ENCODE measurements at places on chromosomes 7 and 10.

- DNase-seq = no peak
Measured at GRCh38 chr10:23157239-23157681, 34.9 kb upstream of the PTF1A start.

DNA sequence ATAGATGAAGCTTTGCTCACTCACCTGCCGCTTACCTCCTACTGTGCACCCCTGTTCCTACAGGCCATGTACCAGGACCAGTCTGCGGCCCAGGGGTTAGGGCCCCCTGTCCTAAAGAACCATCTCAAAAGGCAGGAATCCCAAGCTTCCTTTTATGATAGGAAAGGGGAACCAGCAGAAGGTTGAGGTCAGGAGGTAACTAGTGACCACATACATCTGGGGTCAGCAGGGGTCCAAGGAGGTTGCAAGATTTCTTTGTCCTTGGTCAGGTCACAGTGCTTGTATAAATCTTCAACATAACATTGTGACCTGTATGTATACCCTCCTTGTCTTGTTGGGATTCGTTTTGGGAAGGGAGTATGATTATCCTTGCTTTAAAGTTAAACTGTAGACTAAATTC, 73.8 kb downstream of the OAT start:
- DNase-seq = no peak

- no peak for DNase-seq
Measured at GRCh38 chr7:40356312-40356711, 221.5 kb downstream of the SUGCT start.

- no peak for DNase-seq
Measured at GRCh38 chr7:36032361-36032818, 120.7 kb upstream of the EEPD1 start.

GRCh38 chr7:104208421-104208780, 588 bp upstream of the ORC5 start:
- no peak for DNase-seq

DNA sequence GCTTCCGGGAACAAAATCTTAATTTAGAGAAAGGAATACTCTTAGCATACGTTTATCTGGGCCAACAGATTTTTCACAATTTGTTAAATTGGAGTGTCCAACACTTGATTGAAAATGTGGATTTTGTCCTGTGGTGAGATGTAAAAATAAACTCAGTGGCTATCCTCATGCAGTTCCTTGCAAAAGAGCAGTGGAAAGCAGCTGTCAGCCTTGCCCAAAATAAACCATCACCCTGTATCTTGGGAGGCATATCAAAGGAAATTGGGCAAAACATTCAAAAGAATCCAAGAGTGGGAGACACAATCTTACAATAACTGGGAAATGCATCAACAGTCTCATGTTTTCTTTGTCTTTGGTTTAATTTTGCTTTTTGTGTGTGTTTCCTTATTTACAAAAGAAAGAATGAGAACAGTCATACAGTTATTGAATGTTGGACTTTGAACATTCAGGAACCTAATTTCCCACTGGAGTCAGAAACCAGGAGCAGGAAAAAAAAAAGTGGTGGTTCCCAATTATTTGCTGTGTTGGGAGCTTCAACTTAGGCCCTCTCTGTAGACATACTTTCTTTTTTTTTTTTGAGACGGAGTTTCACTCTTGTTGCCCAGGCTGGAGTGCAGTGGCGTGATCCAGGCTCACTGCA, 44.4 kb upstream of the DGKI start:
- no peak for DNase-seq

DNA sequence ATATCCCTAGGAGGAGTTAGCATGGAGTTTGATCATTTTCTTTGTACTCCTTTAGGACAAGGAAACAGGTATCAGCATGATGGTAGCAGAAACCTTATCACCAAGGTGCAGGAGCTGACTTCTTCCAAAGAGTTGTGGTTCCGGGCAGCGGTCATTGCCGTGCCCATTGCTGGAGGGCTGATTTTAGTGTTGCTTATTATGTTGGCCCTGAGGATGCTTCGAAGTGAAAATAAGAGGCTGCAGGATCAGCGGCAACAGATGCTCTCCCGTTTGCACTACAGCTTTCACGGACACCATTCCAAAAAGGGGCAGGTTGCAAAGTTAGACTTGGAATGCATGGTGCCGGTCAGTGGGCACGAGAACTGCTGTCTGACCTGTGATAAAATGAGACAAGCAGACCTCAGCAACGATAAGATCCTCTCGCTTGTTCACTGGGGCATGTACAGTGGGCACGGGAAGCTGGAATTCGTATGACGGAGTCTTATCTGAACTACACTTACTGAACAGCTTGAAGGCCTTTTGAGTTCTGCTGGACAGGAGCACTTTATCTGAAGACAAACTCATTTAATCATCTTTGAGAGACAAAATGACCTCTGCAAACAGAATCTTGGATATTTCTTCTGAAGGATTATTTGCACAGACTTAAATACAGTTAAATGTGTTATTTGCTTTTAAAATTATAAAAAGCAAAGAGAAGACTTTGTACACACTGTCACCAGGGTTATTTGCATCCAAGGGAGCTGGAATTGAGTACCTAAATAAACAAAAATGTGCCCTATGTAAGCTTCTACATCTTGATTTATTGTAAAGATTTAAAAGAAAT, 4.8 kb downstream of the BAMBI start:
- DNase-seq = no peak

- DNase-seq = no peak
Measured at GRCh38 chr10:27207350-27207749, 33.2 kb downstream of the ACBD5 start.
